ENCODE measurements at places on chromosomes 7 and 10.

DNA sequence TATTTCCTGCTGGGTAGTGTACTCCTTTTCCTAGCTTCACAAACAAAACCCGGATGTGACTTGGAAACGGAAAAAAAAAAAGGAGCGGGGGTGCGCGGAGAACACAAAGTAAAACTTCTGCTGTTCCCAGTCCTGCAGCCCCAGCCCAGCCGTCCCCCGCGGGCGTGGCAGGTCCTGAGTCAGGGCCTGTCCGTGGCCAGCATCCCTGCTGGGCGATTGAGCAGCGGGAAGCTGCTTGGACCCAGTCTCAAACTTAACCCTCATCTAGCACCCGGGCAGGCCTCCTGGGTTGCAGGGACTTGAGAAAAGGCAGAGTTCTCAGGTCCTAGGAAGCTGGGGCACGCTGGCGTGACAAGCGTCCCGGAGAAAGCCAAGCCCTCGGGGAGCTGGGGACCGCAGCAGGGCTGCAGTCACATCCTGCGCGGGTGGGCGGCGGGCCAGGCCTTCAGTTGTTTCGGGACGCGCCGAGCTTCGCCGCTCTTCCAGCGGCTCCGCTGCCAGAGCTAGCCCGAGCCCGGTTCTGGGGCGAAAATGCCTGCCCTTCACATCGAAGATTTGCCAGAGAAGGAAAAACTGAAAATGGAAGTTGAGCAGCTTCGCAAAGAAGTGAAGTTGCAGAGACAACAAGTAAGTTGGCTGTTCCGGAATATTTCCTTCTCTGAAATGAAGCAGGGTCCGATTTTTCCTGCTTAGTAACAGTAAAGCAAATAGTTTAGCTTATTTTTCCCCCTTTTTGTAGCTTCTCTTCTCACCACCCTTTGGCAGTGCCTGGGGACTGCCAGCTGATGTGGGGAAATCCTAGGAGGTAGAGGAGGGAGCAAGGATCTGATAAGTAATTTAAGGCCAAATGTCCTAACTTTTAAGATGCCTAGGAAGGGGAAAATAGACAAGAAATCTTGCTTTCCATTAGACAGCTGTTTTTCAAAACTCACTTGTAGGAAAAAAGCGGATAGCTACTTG, at the start of gene GNG11:
Gene GNG11, plus strand, starts transcription at position 129 of the 960 bp plus-strand sequence. Its CDS starts 403 bp downstream, at position 532.
- peak; percentile 0 for DNase-seq

- DNase-seq = no peak
These were observed 7.5 kb upstream of the LRRN3 start for GRCh38 chr7:111083413-111083812.

- DNase-seq = no peak
These were observed 35.1 kb downstream of the CH25H start for GRCh38 chr10:89171996-89172395.

DNA sequence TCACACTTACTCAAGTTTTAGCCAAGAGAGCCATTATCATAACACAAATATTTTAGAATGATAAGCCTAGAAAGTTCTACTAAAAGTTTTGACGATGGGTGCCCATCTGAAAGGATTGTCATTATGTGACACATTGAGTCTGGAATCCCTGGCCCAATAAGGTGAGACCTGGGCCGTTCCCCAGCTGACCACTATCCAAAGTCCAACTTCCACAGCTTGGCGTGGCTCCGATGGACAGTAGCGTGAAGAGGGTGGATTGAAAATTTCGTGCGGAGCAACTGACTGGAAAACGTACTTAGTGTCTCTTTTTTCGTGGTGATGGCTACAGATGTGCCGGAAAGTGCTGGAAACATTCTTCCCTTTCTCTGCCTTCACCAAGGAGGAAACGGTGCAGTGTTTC, 439.0 kb upstream of the ZMIZ1 start:
- no peak for DNase-seq

- DNase-seq = no peak
These were observed 114.2 kb downstream of the EGFR start for GRCh38 chr7:55132890-55133551.

DNA sequence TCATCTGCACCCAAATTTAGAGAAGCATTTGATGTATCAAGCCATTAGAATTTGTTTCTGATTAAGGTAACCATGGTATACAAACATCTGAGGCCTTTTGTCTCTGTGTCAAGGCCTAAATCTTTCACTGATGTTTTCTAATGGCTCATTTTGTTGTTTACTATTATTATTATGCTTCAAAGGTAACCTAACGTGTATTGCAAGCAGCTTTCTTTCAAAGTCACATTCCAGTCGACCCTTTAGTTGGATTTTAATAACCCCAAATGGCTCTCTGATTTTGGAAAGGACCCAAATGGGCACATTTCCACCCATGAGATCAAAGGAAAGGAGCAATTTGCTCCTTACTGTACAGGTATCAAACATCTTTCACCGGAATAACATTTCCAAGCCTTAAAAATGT, 46.7 kb upstream of the WNT16 start:
- no peak for DNase-seq

- no peak for DNase-seq
These were observed 131.8 kb downstream of the RNF216 start for GRCh38 chr7:5649641-5650040.

GRCh38 chr7:38351601-38352000, 78.2 kb upstream of the TARP start:
- DNase-seq = no peak

GRCh38 chr10:96465599-96465998, 48.1 kb downstream of the TLL2 start:
- no peak for DNase-seq

All from stimulated activated CD4-positive, alpha-beta T cell treated with anti-CD3 and anti-CD28 coated beads, TNF-alpha, amount 100 ng/mL, for 1 hour (primary cell).